Breast epithelium (tissue), 4 donors: ENCODE measurements at places on chromosomes 3 and 15.
A peak's percentile ranks its signal among the peaks of the same experiment; 100 is the strongest.

- no peak for DNase-seq
Observed at GRCh38 chr3:149667576-149667975, 9.8 kb upstream of the WWTR1 start.

GRCh38 chr3:94083261-94083660, 20.4 kb downstream of the NSUN3 start:
- DNase-seq: no peak

DNA sequence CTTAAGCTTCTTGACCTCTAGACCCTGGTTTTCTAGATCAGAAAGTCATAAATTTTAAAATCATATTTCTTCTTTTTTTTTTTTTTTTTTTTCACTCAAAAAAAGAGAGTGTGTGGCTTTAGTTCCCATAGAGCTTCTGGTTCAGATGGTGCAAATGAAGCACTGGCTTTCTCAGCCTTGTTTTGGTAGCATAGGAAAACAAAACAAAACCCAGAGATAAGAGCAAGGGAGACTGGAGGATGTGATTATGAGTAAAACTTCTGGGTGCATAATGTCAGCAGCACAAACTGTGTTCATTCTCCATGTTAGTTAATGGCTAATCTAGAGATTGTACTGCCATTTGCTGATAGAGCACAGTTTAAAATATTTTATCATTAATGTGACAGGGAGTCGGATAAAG, 55.4 kb downstream of the RARB start:
- DNase-seq: no peak

GRCh38 chr3:152120601-152121269, 148.0 kb upstream of the MBNL1 start:
- no peak for DNase-seq

GRCh38 chr3:183822631-183823030, 2.7 kb downstream of the MAP6D1 start:
- DNase-seq: no peak

GRCh38 chr3:157535667-157536066, 32.5 kb upstream of the VEPH1 start:
- DNase-seq: no peak

DNA sequence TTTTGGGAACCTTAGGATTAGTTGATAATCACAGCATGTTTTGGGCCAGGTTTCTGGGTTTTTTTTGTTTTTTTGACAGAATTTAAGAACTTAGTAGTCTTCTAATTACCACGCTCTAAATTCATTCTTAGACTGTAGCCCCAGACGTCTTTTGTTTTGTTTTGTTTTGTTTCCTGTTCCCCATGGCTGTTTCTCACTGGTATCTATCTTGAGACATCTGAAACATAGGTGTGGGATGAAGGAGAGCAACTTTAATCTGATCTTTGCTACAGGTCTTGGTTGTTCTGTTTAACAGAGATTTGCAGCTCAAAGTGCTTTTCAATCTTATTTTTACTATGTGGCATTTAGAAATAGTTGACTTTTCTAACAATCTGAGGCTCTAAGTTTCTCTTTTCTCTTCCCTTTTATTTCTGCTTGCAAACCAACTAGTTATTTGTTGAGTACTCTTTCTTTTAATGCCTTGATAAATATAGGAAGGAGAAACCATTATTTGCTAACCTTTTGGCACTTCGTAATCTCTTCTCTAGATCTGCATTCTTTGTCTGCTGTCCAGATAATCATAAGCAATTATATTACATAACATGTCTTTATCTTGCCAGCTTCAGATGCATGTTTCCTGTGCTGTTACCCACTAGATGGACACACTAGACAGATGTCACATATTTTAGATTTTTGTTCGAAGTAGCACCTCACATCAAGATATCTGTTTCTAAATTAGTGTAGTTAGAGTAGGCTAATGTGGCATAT, 40.9 kb downstream of the FBXL2 start:
- no peak for DNase-seq

- DNase-seq: no peak
Observed at GRCh38 chr3:183862610-183863009, 22.1 kb downstream of the PARL start.

GRCh38 chr3:54132685-54133084, 10.3 kb downstream of the CACNA2D3 start:
- no peak for DNase-seq

DNA sequence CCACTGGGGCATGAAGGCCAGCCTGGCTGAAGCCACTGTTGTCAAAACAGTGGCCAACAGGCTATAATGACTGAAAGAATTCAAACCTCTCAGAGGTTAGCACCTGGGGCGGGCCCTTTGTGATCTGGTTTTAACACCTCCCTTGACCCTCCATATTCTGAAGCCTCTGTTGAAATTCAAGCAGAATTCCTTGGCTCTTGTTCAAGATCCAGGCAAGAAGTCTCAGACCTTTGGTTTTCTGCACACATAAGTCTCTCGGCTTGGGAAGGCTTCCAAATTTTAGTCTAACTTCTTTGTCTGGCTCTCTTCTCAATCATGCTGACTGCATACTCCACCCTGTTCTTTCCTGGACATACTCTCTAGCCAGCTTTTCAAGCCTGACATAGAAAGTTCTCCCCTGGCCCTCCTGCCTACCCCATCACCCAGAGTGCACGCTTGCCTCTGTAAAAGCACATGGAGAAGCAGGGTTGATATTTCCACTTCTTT, 144.5 kb downstream of the PDZRN3 start:
- DNase-seq: no peak

GRCh38 chr3:195101001-195101583, 169.9 kb downstream of the XXYLT1 start:
- DNase-seq: no peak

DNA sequence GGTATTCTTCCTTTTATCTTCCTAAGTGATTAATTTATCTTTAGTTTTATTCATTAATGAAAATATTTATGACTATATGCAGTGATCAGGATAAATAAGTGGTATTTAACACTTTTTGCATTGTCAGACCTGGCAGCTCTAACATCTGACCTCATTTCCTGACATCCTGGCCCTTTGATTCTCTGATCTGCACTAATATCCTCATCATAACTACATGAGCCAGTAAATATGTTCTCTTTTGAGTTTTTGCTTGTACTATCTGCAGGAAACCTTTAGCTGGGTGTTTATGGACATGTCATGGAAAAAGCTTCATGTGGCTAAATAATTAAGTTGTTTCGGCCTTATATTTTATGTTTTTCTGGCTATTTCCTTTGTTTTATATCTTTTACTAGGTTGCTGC, 10.5 kb downstream of the NKTR start:
- DNase-seq: no peak

GRCh38 chr3:183968666-183969245, 48.9 kb downstream of the ABCC5 start:
- no peak for DNase-seq

DNA sequence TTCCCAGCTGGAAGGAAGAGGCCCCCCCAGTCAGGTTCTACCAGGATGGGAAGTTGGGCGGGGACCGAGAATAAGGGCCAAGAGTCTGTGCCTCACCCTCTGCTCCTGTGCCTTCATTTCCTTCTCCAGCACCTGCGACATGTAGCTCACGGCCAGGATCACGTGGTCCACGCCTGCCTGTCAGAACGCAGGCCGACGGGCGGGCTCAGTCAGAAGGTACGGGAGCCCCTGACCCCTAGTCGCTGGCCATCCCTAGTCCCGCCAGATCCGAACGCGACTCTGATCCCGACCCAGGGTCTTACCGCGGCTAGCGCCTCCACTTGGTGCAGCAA, 489 bp downstream of the GMPPB start:
- peak; percentile 76 for DNase-seq

DNA sequence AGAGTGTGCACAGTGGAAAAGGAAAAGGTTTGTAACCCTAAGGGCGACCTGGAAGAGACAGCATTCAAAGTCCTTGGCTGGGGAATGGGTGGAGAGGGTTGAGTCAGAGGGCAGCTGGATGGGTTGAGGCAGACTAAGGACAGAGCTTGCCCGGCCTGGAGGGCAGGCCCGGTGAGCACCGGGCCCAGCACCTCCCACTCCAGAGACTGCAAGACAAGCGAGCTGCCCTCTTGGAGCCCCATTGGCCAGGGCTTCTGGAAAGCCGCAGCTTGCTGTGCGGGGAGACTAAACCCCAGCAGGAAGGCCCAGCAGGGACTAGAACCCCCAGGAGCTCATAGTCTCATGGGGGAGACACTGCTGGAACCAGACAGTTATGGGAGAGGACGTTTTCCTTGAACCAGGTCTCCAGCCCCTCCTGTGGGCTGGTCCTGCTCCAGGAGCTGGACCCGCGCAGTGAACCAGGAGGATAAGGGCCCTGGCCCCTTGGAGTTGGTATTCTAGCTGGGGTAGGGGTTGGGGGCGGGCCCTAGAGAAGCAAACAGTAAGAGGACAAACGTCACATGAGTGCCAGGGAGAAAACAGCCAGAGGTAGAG, 59.1 kb downstream of the RGMA start:
- peak; percentile 47 for DNase-seq

DNA sequence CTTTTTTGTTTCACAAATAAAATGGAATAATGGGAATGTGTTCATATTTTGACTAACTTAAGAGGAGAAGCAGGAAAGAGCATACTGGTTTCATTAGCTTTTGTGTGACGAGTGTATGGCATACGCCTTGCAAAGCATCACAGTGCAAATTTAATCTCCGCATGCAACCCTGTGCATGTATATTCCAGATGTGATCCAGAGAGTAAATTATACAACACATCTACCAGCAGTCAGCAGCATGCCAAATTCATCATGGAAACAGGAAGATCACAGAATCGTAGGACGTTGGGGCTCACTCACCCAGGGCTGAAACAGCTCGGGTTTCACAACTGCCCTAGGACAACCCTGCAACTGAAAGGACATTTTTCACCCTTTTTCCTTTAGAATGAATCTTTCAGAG, 53.4 kb downstream of the ADAMTS9 start:
- no peak for DNase-seq

DNA sequence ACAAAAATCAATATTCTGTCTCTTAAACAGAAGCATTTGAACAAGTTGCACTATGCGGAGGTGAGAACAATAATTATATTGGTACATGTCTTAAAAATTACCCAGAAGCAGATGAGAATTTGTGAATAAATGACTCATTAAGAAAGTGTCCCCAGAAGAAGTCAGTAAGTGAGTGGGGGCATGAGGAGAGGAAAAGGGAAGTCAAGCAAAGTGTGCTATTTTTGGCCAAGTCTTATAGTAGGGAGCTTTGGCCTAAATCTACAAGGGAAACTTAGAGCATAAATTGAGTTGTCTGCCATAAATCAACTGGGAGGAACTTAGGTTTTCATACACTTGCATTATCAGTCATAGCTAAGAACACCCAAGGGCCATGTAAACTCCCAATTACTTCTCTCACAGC, 86.9 kb upstream of the SATB1 start:
- DNase-seq: no peak
